ENCODE measurements at places on chromosomes 2 and 18.

- no peak for DNase-seq
Observed at GRCh38 chr2:85064927-85065577, 68.1 kb upstream of the TCF7L1 start.

DNA sequence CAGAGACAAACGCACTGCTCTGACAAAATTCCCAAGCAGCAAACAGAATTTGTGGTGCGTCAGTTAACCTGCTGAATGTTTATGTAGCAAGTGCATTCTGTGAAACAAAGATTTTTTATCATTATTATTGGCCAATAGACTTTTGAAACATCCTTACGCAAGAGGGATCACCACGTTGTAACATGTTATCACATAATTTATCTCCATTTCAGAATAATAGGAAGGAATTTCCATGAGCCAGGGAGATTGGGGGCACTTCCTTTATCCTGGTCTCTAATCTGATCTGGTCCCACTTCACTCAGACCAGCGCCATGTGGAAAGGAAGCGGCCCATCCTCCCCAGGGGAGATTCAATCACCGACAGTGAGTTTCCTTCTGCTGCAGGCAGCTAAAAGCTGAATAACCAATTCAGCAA, 166.1 kb downstream of the PID1 start:
- no peak for DNase-seq

DNA sequence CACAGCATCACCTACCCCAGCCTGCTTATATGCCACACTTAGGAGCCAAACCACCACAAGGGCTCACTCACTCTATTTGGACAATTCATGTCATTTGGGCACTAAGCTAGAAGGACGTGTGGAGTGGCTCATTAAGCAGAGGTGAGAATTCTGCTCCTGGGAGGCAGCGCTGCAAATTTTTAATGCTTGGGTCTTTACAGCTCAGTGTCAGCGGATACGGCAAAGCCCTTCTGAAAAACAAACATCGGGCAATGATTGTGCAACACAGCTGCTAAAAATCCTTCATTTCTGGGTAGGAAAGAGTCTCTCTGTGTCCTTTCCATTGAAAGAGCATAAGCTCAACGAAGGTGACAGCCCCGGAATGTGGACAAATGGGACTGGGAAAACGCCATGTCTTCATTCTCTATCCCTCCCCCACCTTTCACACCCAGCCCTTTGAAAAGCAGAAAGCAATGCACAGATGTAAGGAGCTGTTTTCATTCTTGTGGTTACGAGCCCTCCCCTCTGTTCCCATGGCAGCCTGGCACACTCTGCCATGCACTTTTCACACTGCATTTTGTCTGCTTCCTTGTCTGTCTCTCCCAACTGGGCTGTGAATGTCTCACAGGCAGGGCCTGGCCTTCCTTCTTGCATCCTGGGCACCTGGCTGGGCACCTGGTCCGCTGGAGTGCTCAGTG, 16.0 kb downstream of the TMEM177 start:
- DNase-seq = no peak

DNA sequence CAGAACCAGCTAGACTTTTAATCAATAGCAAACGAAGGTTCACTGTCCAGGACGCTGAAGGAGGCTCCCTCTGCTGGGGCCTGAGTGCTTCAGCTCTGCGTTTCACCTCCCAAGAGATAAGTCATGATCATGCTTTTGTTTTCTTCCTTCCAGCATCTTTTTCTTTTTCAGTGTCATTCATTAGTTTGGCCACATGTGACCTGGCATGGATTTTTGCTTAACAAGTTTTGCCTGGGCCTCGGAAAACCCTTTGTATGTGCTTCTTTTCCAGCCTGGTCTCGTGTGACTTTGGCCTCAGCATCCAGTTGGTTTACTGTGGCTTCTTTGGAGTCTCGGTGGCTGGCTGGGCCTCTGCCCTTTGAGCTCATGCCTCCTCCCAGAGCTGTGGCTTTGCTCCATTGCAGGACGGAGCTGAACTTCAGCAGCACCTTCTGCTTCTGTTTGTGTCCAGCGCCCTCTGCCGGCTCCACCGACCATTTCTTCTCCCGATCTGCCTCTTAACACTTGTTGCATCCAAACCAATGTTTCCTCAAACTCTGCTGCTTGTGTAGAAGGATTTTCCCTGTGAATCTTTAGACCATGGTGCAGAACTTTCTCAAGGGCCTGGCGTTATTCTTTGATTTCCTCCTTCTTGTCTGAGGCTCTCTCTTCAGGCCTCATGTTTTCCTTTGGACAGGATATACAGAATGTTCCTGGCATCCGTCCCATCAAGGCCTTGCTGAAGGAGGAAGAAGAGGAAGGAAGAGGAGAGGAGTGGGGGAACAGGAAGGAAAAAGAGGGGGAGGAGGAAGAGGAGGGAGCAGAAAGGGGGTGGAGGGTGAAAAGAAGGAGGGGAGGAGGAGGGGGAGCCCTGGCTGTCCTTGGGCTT, 23.6 kb upstream of the HES6 start:
- DNase-seq = peak; percentile 92

- DNase-seq = no peak
Observed at GRCh38 chr2:102387763-102388546, 32.4 kb downstream of the IL18R1 start.

DNA sequence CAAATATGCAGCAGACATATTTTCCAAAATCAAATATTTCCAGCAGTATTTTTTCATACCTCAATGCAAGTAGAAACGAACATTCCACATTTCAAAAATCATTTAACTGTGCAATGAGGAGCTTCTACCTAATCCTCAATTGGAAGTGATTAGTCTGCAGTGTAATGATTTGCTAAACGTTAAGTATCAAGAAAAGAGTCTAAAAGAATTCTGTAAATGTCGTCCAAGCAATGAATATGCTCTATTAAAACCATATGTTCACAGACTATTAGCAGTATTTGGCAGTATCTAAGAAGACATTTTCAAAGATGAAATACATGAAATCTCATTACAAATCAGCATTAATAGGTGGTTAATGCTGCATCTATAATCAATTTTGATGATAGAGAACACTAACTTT, 15.9 kb downstream of the DYM start:
- no peak for DNase-seq

GRCh38 chr2:57542081-57542480, 504.5 kb upstream of the VRK2 start:
- no peak for DNase-seq

GRCh38 chr2:2253172-2254016, 77.7 kb downstream of the MYT1L start:
- no peak for DNase-seq

GRCh38 chr2:48126162-48126561, 219.9 kb upstream of the FBXO11 start:
- DNase-seq = no peak

DNA sequence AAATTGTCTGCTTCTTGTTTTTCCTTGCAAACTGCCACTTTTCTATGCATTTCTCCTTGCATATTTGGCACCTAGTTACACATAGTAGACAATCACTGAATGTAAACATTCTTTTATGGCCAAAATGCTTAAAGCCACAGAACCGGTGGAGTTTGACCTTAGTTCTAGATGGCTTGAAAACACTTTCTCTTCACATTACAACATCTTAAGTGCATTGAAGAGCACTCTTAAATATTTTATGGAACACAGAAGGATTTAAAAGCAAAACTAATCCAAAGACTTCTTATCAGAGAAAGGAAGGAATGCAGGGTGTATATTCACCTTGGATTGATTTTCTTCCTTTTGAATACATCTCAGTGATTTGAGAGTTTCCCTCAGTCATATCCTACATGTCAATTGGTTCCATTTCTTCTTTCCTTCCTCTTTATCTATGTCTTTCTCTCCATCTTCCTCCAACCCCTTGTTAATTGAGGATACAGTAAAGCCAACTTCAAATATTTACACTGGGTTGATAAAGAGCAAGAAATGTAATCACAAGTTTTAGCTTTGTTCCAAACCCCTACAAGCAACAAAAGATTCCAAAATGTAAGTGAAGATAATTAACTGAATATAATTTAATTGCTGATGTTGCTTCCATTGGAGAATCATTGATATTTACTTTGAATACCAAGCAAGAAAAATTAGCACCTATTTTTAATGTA, 548.0 kb downstream of the CNTNAP5 start:
- no peak for DNase-seq

GRCh38 chr2:132824716-132825115, 154.7 kb upstream of the LYPD1 start:
- no peak for DNase-seq

GRCh38 chr2:100754951-100755350, 65.0 kb upstream of the NPAS2 start:
- no peak for DNase-seq

DNA sequence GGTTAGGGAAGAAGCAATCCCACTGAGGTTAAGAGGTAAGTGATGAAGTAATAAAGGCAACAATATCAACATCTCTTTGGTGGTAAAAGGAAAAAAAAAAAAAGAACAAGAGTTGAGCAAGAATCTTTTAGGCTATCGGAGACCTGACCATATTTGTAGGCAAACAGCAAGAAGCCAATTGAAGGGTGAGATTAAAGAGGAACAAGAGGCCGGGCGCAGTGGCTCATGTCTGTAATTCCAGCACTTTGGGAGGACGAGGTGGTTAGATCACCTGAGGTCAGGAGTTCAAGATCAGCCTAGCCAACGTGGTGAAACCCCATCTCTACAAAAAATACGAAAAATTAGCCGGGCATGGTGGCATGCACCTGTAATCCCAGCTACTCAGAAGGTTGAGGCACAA, 11.3 kb downstream of the VPS54 start:
- DNase-seq = no peak

DNA sequence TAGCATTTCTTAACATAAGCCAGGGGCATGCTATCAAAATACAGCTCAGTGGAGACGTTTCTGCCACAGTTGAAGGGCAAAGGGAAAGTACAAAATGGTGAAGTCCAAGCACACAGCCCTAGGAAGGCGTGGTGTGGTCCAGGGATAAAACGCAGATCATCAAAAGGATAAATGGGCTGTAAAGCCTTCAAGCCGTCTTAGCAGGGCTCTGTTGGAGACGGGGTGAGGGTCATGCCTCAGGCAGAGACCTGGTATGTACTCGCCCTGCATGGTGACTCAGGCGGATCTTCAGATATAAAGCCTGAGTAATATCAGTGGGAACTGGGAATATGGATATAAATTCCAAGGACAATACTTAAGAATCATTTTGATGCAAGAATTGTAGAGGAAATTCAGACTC, 61.2 kb downstream of the NGEF start:
- no peak for DNase-seq

DNA sequence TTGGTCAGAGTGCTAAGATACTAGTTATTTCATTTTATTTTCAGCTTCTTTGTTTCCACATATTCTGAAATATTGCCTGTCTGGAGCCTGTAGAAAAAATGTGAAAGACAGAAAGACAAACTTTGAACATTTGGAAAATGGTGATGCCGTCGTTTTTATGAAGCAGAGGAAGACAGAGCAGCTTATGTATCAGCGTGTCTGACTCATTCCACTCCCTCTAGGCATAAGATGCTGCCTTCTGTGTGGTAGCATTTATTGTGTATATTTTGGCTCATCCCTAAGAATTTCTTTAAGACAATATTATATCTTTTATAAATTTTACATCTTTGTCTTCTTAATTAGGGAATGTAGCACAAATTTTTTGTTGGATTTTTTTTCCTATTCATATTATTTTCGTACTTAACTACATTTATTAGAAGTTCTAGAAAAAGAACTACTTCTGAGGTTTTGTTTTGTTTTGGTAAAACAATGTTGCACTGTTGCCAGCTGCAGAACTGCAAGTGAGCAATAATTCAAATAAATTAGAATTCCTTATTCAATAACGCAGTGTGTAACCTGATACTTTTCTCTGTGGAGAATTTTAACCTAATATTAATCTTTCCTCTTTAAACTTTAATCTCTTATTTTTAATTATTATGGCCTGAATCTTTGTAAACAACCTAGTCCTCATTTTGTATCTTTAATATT, 300.4 kb downstream of the ZNF407 start:
- DNase-seq = no peak

DNA sequence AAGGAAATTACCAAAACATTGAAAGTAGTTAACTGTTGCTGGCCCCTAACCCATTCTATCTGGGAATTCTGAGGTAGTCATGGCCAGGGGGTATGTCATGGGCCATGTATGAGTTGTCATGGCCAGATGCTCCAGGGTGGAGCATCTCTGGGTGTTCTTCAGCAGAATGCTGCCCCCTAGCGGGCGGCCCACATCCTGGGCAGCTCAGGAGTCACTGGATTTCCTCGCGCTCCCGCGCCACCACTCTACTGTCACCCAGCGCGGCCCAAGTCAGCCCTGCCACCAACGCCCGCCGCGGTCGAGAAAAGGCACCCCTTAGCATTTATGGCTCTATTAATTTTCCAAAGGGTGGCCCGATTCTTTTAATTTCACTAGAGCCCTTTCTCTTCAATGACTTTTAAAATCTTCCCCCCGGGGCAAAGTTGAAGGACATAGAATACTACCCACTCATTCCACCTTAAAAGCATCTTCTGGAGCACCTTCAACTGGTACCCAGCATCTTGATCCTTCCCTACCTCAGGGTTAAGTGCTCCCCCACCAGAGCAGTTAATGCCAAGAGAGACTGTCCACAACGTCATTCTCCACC, 41.6 kb downstream of the PKDCC start:
- no peak for DNase-seq

All from putamen (tissue), 1 donor.